ENCODE measurements at places on chromosomes 11 and 22. TPM values are rescaled to one million over a fixed set of nuclear protein-coding genes. Genes with fewer than 3 reads are reported as not detected.

GRCh38 chr11:64206457-64207255 lies at the start of gene FERMT3:
Gene FERMT3, plus strand, starts transcription at chr11:64206721. Its CDS starts 644 bp downstream, at chr11:64207365.
- no peak for DNase-seq

DNA sequence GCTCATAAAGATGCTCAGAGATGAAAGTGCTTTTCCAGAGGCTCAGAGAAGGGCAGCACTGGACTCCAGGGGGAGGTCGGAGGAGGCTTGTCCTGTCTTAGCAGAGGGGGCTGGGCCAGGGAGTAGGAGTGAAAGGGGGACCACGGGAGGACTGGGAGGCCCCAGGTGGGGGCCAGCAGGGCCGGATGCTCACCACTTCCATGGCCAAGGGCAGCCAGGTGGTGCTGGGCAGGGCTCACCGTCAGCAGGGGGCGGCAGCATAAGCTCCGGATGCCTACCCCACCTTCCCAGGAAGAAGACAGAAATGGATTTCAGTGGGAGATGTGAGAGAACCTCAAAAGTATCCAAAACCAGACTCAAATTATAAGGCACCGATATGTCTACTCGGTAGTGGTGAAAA lies 11.0 kb downstream of the RAB36 start:
- no peak for DNase-seq

GRCh38 chr11:59754494-59754858 lies 700 bp upstream of the STX3 start:
- no peak for DNase-seq

DNA sequence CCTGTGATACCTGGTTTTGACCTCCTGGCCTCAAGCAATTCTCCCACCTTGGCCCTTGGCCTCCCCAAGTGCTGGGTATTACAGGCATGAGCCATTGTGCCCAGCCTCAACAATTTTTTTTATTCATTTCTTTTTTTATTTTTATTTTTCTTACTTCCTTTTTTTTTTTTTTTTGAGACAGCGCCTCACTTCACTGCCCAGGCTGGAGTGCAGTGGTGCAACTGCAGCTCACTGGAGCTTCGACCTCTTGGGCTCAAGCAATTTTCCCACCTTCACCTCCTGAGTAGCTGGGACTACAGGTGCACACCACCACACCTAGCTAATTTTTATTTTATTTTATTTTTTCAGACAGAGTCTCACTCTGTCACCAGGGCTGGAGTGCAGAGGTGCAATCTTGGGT lies 25.5 kb upstream of the CECR2 start:
- DNase-seq, result no peak

- DNase-seq, result no peak
Measured at GRCh38 chr11:92222701-92223100, 1.9 kb upstream of the FAT3 start.

DNA sequence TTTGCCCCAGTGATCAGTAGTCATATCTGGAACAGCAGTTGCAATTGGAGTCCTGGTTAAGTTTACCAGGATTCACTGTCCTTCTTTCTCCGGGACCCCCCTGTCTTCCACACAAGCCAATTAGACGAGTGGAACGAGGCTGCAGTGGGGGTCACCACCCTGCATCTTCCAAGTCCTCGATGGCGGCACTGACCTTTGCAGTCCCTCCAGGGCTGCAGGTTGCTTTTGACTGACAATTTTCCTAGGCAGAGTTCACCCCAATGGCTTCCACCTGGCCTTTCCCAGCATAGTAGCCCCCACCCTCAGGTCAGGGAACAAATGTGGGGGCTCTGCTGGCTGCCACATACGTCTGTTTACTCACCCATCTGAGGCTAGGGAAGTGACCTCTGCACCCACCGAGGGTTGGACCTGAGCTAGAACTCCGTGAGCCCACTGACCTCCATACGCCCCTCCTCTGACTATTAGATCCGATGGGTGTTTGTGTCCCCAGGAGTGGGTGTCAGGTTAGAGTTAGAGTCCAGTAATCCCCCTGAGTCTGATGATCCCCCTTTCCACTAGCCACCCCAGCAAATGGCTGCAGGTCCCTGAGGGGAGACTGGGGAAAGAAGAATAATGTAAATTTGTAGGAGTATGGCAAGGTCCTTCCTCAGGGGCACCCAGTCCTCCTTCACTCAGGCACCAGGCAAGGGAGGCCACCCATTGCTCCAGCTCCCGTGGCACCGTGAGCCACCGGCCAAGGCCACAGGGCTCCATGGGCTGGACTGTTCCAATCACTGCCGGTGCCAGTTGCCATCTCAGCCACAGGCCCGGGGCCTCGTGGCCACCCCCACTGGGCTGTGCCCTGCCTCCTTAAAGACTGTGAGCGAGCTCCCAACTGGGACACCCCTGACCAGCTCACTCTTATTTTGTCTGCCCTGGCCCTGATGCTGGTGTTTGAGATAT lies 5.5 kb downstream of the C11orf21 start:
- DNase-seq, result no peak

GRCh38 chr11:8192896-8193209 lies 24.0 kb upstream of the RIC3 start:
- DNase-seq, result no peak

DNA sequence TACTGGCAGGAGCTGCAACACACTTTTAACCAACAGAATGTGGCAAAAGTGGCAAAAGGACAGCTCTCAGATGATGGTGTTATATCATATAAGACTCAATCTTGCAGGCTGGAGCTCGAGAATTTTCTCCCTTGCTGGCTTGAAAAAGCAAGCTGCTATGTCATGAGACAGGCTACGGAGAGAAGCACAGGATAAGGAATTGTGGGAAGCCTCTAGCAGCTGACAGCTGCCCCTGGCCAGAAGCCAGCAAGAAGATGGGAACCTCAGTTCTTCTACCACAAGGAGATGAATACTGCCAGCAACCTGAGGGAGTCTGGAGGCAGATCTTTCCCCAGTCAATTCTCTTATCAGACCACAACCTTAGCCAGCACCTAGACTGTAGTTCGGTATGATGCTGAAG lies 24.6 kb downstream of the FXYD6 start:
- DNase-seq, result no peak

GRCh38 chr22:49480896-49481658 lies 346.6 kb downstream of the BRD1 start:
- DNase-seq, result no peak

DNA sequence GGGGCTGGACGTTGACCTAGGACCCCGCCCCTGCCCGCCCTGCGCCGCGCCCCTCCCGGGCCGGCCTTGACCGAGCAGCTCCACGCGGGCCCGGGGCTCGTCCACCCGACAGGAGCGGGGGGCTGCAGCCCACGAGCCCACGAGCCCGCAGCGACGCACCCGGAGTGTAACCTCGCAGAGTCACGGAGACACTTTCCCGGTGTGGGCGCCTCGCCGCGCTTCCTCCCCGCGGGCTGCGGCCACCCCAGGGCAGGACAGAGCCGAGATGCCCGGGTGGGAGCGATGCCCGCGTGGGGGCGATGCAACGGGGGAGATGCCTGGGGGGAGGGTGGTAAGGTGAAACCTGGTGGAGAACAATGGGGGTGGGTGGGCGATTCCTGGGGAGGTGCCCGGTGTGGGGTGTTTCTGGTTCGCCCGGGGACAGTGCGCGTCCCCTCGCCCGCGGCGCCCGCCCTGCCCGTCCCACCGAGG lies 4.9 kb upstream of the ZBED4 start:
- DNase-seq, result no peak

DNA sequence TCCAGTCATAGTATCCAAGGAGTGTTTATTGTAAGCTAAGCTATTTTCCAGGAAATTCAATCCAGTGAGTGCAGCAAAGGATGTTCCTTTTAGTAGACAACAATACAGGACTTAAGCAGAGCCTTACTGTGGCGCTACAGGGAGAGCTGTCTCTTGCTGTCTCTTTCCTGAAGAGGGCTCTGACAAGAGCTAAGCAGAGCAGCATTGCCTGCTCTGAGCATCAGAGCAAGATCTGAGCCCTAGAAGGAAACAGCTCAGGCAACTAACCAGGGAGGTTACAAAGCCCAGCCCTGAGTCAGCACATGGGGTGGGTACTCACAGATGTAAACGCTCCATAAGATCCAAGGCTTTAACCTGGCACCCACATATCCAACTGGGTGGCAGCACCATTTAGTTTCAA lies 8.0 kb downstream of the LAYN start:
- DNase-seq, result no peak

DNA sequence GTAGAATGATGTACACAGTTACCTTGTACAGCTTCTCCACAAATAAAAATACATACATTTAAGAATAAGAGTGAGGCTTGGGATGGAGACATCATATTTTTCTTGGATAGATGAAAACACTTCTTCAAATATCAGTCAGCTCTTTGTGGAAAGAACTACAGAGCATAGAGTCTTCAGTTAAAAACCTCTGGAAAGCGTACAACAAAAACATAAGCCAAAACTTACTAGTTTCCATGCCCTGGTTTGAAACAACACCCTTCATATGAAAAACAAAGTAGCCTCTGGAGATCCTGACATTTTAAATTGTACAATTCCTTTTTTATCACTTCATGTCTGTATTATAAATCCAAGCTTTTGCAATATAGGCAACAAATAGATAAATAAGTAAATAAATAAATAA lies 7.0 kb upstream of the CEP126 start:
- no peak for DNase-seq

DNA sequence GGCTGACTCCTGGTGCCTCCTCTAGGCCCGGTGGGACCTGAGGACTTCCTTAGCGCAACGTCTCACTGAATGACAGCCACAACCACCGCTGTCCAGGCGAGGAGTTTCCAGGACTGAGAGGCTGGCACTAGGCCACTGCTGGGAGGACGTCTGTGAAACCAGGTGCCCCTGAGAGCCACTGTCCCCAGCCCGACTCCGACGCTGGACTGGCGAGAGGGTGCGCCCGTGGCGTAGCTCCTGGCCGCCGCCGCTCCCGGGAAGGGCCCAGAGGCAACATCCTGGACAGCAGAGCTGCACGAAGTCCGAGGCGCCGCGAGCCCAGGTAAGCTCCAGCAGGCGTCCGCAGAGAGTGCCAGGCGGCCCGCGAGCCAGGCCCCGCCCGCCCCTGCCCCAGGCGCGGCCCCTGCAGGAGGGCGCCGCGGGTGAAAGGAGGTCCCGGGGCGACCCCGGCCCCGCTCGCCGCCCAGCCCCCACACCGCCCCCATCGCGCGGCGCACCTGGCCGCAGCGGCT lies 525 bp downstream of the DGCR2 start:
- DNase-seq, result peak; percentile 53

DNA sequence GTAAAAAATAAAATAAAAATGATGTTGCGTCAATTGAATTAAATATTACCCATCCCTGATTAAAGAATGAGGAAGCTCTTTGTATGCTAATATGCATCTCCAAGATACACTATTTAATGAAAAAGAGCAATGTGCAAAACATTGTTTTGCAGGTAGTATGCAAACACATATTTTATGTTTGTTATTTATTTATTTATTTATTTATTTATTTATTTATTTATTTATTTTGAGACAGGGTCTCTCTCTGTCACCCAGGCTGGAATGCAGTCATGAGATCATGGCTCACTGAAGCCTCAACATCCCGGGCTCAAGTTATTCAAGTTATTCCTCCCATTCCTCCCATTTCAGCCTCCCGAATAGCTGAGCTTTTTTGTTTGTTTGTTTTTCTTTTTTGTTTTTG lies 7.2 kb upstream of the CHST1 start:
- no peak for DNase-seq

DNA sequence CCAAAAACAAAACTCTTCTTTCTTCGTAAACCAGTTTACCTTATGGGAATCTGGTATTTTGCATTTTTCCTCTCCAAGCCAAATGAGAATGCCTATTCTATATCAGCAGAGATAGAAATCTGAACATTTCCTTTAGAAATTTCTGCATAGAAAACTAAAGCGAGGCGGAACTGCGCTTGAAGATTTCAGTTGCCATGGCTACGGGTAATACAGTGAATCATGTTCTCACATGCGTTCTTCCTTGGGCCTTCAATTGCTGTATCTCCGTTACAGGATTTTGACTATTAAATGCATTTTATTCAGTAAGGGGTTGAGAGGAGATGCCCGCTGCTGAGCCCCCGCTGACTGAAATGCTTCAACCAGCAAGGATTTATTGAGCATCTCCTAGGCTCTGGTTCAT lies 108.2 kb upstream of the CRYBB3 start:
- no peak for DNase-seq

GRCh38 chr11:75291741-75292140 lies 51.2 kb downstream of the TPBGL start:
- no peak for DNase-seq

DNA sequence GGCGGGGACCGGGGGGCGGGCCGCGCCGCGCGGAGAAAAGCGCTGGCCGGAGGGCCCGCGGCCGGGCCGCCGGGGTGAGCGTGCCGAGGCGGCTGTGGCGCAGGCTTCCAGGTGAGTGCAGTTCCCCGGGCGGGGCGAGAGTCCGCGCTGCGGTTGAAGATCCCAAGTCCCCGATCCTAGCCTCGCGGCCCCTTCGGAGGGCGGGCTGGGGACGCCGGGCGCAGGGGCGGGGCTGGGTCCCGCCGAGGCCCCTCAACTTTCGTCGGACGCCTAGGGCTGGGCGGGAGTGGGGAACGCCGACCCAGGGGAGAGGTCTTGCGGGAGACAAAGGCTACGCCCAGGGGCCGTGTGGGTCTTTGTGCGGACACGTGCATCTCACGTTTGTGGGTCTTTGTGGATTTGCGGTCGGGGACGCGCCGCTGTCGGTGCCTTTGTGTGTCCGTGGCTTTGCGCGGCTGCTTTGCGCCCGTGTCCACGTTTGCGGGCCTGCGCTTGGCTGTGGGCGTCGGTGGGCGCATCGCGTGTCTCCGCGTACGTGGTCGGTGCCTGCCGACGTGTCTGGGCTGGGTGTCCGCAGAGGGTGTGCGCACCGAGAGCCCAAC lies at the start of gene TSKU:
Gene TSKU (plus strand): TSS at position 63 of the 602 bp plus-strand sequence. CDS start 12,261 bp downstream, outside the sequence.
- DNase-seq, result no peak

- no peak for DNase-seq
Measured at GRCh38 chr22:46073683-46074504, 76.4 kb upstream of the PPARA start.

- peak; percentile 8 for DNase-seq
Measured at GRCh38 chr11:121082670-121083069, 18.4 kb upstream of the TECTA start.

- no peak for DNase-seq
Measured at GRCh38 chr22:38652859-38653258, 3.3 kb downstream of the FAM227A start.

Gene KCNK7
- 0.52 TPM for total RNA-seq

Gene PRODH
- total RNA-seq, result not detected

Gene FAM111B
- 42.2 TPM for total RNA-seq

Gene MS4A7
- not detected for total RNA-seq

Gene DNAJB13
- not detected for total RNA-seq

Gene OR8G5
- not detected for total RNA-seq

Gene CCDC89
- 3.0 TPM for total RNA-seq

Gene THAP7
- total RNA-seq, result 52.6 TPM

Gene VSTM5
- not detected for total RNA-seq

Gene PPP2R5B
- total RNA-seq, result 39.7 TPM

Gene CLCF1
- total RNA-seq, result 22.6 TPM

Gene MPEG1
- total RNA-seq, result not detected

Gene OR10A3
- total RNA-seq, result not detected

Gene SLC22A8
- total RNA-seq, result not detected

Gene MPPED2
- 0.49 TPM for total RNA-seq

Gene PANX3
- not detected for total RNA-seq

Gene PLA2G6
- not detected for total RNA-seq

Gene MMP11
- total RNA-seq, result 4.2 TPM

Gene GNAZ
- total RNA-seq, result 0.47 TPM
